ENCODE measurements at places on chromosomes 6 and 20. TPM values are rescaled to one million over a fixed set of nuclear protein-coding genes. Genes with fewer than 3 reads are reported as not detected.

RIPPLY2 gene
- 0.90 TPM for total RNA-seq

HCK gene
- total RNA-seq, result 1.3 TPM

- H3K4me3 ChIP-seq, result no peak overlapping the region
- no peaks in the 10 kb centered on the region for H3K36me3 ChIP-seq
- H3K27me3 ChIP-seq, result no peaks in the 10 kb centered on the region
- H3K4me1 ChIP-seq, result peaks cover 5% of the 10 kb centered on the region
Observed at GRCh38 chr20:1820138-1821079, 74.8 kb upstream of the SIRPA start.

DNA sequence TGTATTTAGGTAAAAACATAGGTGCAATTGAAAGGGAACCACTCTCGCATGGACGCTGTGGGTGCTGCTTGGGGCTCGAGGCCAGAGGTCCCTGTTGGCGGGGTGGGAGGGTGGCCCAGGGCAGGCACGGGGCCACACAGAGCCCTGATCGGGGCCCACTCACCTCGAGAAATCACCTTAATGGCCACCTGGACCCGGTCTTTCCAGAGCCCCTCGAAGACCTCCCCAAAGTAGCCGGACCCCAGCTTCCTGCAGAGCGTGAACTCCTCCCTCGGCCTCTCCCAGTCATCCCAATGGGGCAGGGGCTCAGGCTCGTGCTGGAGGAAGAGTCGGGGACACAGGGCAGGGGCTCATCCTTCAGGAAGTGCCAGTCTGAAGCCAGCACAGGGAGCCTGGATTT lies 3.8 kb downstream of the PTK6 start:
- H3K4me1 ChIP-seq, result no peaks in the 10 kb centered on the region
- no peak for DNase-seq
- no peaks in the 10 kb centered on the region for H3K36me3 ChIP-seq
- no peak overlapping the region for H3K27ac ChIP-seq
- peaks cover 11% of the 10 kb centered on the region for H3K27me3 ChIP-seq
- H3K4me3 ChIP-seq, result no peak overlapping the region

DNA sequence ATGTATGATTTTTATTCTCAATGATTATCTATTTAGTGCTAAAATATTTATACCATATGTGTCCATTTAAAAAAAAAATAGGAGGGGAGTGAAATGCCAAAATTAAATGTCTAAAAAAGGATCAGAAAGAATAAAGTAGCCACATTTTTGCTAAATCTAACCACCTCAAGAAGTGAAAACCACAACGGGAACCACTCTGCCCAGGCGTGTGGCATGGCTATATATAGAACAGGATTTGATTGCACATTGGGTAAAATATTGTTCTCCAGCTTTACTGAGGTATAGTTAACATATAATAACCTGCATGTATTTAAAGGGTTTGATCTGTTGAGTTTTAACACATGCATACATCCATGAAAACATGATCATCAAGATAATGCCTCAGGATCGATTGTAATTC lies 19.0 kb upstream of the AFDN start:
- H3K4me1 ChIP-seq, result no peaks in the 10 kb centered on the region
- no peaks in the 10 kb centered on the region for H3K27me3 ChIP-seq
- DNase-seq, result no peak
- no peak overlapping the region for H3K27ac ChIP-seq

DNA sequence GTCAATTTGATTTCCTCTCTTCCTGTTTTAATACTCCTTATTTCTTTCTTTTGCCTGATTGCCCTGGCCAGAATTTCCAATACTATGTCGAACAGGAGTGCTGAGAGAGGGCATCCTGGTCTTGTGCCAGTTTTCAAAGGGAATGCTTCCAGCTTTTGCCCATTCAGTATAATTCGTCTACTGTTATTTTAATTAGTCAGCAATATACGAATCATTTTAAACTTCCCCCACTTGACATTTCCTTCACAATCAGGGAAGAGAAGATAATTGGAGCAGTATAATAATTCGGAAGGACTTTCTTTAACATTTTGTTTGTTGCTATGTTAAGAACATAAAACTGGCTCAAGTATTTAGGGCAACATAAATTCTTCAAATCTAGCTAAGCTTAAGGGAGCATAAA lies 860.3 kb upstream of the SLC35B3 start:
- H3K36me3 ChIP-seq, result no peaks in the 10 kb centered on the region
- no peak overlapping the region for H3K27ac ChIP-seq
- H3K4me3 ChIP-seq, result no peak overlapping the region

- no peak for DNase-seq
- no peak overlapping the region for H3K4me3 ChIP-seq
- H3K36me3 ChIP-seq, result no peaks in the 10 kb centered on the region
- no peak overlapping the region for H3K27ac ChIP-seq
Observed at GRCh38 chr6:157014871-157015270, 237.7 kb downstream of the ARID1B start.

DNA sequence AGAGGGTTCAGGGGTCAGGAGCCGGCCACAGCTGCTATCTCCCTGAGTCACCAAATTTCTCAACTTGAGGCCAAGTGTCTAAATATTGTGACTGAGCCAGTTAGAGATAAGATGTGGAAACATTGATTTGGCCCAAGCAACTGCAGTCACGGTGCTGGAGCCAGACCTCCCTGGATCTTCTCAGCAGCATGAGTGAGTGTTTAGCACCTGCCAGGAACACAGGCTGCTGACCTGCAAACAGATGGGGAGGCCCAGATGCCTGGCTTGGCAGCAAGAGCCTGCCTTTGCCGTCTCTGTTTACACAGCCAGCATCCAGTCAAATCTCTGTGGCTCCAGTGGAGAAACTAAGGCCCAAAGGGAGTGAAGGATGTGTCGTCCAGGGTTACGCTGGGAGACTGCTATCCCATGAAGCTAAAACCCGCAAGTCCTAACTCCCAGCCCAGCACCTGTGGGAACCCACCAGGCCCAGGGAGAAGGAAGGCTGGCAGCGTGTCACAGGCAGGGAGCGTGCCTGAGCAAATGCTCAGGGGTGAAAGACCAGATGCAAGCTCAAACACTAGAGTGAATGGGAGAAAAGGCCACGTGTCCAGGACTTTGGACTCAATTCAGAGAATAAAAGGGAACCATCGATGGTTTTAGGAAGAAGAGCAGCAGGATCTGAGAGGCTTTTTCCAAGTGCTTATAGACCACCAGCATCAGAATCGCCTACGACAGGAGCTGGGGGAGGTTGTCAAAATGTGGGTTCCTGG lies 15.9 kb upstream of the PTGIS start:
- peak; percentile 93 for DNase-seq
- H3K4me1 ChIP-seq, result peaks cover 40% of the 10 kb centered on the region
- no peaks in the 10 kb centered on the region for H3K27me3 ChIP-seq
- H3K27ac ChIP-seq, result peak overlapping the region; percentile 98
- H3K36me3 ChIP-seq, result no peaks in the 10 kb centered on the region
- H3K4me3 ChIP-seq, result no peak overlapping the region

- H3K4me1 ChIP-seq, result no peaks in the 10 kb centered on the region
- DNase-seq, result no peak
- no peak overlapping the region for H3K4me3 ChIP-seq
Observed at GRCh38 chr6:33488339-33488738, 34.0 kb downstream of the ZBTB9 start.

GRCh38 chr6:34589140-34589539 lies 33.0 kb upstream of the SPDEF start:
- no peaks in the 10 kb centered on the region for H3K4me1 ChIP-seq
- H3K36me3 ChIP-seq, result no peaks in the 10 kb centered on the region
- no peak overlapping the region for H3K27ac ChIP-seq
- no peaks in the 10 kb centered on the region for H3K27me3 ChIP-seq

Data from uterus (tissue), 4 donors.